ENCODE measurements at places on chromosomes 7 and 10.

GRCh38 chr7:143492043-143492471 lies 14.4 kb downstream of the TAS2R41 start:
- DNase-seq, result no peak

- DNase-seq, result no peak
These were observed 10.2 kb upstream of the C10orf67 start for GRCh38 chr10:23354630-23355279.

DNA sequence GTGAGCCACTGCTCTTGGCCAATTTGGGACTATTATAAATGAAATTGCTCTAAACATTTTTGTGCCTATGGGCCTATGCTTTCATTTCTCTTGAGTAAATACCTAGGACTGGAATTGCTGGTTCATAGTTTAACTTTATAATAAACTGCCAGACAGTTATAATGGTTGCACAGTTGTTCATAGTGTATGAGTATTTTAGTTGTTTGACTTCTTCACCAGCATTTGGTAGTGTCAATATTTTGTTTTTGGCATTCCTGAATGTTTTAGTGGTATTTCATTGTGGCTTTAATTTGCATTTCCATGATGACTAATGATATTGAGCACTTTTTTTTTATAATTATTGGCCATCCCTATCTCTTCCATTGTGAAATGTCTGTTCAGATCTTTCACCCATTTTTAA lies 29.5 kb downstream of the PLEKHA8 start:
- no peak for DNase-seq

- no peak for DNase-seq
These were observed 14.2 kb upstream of the NT5C3A start for GRCh38 chr7:33076737-33077136.

- no peak for DNase-seq
These were observed 100.8 kb downstream of the ACTR3B start for GRCh38 chr7:152860310-152860709.

DNA sequence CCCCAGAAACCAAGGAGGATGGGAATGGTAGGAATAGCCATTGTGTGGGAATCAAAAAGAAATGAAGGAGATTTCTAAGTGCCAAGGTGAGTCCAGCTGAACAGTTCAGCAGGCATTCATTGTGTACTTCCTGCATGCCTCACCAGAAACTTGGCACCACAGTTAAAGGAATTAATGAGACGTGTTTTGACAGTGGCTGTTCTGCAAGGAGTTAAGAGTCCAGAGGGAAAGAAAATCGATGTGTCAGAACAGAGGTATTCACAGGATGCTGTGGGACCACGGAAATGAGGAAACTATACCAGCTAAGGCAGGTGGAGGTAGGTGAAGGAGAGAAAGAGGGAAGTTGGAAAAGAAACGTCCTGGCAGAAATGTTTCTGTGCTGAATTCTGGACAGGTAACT lies 78.1 kb downstream of the PRKCQ start:
- no peak for DNase-seq

GRCh38 chr10:112589081-112589480 lies 142.1 kb downstream of the VTI1A start:
- no peak for DNase-seq

- DNase-seq, result no peak
These were observed 41.3 kb downstream of the CCDC6 start for GRCh38 chr10:59865101-59865500.

GRCh38 chr7:135939261-135939812 lies 37.8 kb downstream of the MTPN start:
- DNase-seq, result no peak

DNA sequence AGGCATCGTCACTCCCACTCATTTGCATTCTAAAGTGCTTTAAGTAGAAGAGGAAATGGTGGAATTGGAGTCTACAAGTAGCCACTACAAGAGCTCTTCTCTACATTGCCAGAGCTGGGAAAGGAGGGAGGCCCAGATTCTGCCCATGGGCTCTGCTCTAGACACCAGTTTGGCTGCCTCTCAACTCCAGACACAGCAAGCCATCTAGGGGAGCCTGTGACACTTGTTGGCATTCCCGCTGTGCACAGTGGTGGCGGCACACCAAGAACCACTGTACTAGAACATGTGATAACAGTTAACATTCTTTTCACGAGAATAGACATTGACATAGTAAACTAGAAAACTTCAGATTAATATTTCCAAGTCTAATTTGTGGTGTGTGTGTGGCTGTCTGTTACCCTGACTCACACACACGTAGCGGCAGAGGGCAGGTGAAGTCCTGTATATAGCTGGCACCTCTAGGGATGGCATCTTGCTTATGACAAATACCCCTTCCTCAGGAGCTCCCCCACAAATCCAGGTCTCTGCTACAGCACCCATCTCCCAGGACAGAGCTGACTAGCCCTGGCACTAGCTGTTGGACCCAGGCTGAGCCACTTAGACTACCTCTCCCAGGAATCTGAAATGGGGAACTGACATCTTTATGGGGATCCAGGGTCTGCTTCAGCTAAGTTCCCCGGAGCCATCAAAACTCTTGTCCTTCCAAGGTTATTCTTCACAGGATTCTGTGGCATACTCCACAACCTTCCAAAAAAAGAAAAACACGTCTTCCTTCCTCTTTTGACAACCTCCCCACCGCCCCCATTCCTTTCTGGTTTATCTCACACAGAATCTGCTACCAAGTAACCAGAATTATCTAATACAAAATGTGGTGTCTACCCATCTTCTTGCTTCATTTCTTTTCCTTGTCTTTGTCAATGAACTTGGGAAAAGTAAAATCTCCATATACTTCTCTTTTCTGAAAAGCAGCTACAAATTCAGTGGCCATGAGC lies 54.7 kb upstream of the MRLN start:
- DNase-seq, result no peak

GRCh38 chr7:47521011-47521795 lies 60.7 kb downstream of the TNS3 start:
- DNase-seq, result no peak

GRCh38 chr10:24331457-24331856 lies 122.5 kb downstream of the KIAA1217 start:
- DNase-seq, result no peak

DNA sequence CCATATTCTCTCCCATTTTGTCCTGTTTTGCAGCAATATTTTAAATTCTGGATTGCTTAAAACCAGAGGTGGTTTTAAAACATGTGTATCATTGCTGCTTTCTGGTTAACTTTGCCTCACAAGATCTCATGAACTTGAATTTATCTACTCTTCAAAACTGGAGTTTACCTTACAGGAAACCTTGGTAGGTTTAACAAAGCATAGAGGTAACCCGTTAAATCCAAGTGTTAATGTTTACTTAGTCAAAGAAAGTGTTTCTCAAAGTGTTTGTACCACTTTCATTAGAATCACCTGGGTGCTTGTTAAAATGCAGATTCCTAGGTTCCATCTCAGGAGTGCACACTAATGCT lies 44.0 kb upstream of the VDAC2 start:
- no peak for DNase-seq

DNA sequence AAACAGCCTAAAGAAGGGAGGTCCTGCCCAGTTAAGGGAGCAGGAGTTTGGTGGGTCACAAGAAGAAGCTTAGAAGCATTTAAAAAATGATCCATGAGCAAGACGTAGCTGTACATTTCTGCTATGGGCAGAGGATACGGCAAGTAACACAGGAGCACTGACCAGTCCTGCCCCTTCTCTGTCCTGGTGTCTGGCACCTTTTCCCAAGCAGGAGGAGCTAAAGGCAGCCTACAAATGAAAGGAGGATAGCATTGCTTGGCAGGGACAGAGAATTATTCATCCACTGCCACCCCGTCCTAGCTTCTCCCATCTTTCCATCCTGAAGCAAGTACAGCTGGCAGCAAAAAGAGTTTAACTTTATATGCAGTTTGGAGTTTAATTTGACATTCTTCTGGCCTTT lies 1077.6 kb downstream of the TYW1 start:
- DNase-seq, result no peak

DNA sequence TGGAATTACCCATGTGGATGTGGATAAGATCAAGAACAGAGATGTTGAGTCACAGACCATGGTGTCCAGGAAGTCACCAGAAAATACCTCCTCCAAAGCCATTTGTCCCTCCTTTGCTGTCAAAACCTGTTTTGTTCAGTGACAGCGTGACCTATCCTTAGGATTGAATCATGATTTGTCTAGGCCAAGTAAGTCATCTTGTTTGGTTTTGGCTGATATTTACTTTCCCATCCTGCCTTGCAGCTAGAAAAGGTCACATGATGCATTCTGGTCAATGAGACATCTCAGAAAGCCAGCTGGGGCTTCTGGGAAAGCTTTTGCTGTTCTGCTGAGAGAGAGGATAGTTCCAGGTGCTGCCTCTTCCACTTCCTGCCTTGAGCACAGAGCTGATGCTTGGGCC lies 225.3 kb upstream of the ZMIZ1 start:
- DNase-seq, result no peak
